ENCODE measurements at places on chromosomes 2 and 18. TPM values are rescaled to one million over a fixed set of nuclear protein-coding genes. Genes with fewer than 3 reads are reported as not detected.

LONRF2 gene
- total RNA-seq = 7.6 TPM

CBLN2 gene
- 0.11 TPM for total RNA-seq

GDF7 gene
- 4.0 TPM for total RNA-seq

TXNDC2 gene
- total RNA-seq = 0.22 TPM

CYP26B1 gene
- total RNA-seq = 0.33 TPM

SKA1 gene
- total RNA-seq = 9.9 TPM

MC5R gene
- total RNA-seq = not detected

SEPTIN10 gene
- 110 TPM for total RNA-seq

ANKRD30B gene
- total RNA-seq = 0.55 TPM

SERPINB3 gene
- not detected for total RNA-seq

HMSD gene
- total RNA-seq = 0.25 TPM

RAB6C gene
- total RNA-seq = under 0.01 TPM

PSTPIP2 gene
- 3.1 TPM for total RNA-seq

MAP3K19 gene
- not detected for total RNA-seq

COL3A1 gene
- 1,747 TPM for total RNA-seq

UCN gene
- 0.22 TPM for total RNA-seq

RFX8 gene
- 15.3 TPM for total RNA-seq

CACNB4 gene
- 0.33 TPM for total RNA-seq

TMEM131 gene
- 42.0 TPM for total RNA-seq

All from uterine smooth muscle cell (primary cell).